ENCODE measurements at places on chromosomes 2 and 18.
A peak's percentile ranks its signal among the peaks of the same experiment; 100 is the strongest.

GRCh38 chr2:233228376-233228775, 23.1 kb upstream of the ATG16L1 start:
- no peak for DNase-seq

GRCh38 chr2:33437297-33437696, 39.2 kb upstream of the RASGRP3 start:
- DNase-seq, result no peak

- DNase-seq, result peak; percentile 22
Observed at GRCh38 chr2:1606421-1607235, 137.7 kb downstream of the PXDN start.

- no peak for DNase-seq
Observed at GRCh38 chr18:39602131-39602530, 2036.5 kb upstream of the CELF4 start.

DNA sequence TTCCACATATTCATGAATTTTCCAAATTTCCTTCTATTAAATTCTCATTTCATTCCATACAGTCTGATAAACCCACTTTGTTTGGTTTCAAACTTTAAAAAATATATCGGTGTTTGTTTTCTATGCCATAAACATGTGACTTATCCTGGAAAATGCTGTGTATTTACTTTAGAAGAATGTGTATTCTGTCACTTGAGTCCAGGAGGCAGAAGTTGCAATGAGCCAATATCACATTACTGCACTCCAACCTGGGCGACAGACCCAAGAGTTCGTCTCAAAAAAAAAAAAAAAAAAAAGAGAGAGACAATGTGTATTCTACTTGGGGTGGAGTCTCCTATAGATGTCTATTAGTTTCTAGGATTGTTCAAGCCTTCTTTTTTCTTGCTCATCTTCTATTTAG, 31.8 kb downstream of the MBD5 start:
- DNase-seq, result no peak

DNA sequence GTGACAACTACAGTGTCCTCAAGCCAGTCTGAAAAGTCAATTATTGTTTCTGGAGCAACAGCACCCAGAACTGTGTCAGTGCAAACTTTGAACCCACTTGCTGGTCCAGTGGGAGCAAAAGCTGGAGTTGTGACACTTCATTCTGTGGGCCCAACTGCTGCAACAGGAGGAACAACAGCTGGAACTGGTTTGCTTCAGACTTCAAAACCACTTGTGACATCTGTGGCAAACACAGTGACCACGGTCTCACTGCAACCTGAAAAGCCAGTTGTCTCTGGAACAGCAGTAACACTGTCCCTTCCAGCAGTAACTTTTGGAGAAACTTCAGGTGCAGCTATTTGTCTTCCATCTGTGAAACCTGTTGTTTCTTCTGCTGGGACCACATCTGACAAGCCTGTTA, 59.8 kb downstream of the TAF4B start:
- DNase-seq, result no peak

- no peak for DNase-seq
Observed at GRCh38 chr18:65081786-65082185, 669.0 kb upstream of the CDH7 start.

DNA sequence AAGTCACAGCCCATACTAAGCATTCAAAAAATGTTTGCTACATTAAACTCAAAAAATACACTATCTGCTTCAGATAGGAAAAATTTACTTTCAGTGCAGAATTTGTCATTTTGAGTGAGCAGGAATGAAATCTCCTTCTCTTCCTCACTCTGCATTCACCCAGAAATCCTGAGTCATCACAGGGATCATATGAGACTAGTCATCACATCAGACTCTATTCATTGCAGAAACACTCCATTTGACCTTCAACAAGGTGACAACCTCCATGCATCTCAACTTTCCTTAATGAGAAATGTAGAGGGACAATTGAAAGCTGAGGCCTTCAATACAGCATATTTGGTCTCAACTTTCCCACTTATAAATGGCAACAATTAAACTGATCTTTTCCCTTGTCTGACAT, 130.4 kb upstream of the CYP26B1 start:
- DNase-seq, result no peak

DNA sequence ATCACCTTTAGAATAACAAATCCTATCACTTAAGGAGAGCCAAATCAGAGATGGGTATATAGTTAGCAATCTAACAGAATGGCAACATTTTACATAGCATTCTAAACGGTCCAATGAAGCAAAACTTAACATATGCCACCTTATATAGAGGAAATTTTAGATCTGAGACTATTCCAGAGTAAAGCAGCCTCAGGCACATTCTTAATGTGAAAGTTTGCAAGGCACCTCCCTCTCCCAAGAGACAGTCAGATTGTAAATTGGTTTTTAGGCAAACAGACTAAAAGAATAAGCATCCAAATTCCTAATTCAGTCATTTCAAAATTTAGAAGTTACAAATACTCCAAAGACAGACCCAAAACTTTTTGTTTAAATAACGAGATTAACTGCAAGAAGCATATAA, 292.9 kb downstream of the STK39 start:
- no peak for DNase-seq

GRCh38 chr2:10008809-10009176, 34.6 kb upstream of the KLF11 start:
- DNase-seq, result no peak

GRCh38 chr2:121253674-121254240, 31.2 kb downstream of the TFCP2L1 start:
- DNase-seq, result no peak

GRCh38 chr2:30766666-30767065, 40.6 kb downstream of the CAPN13 start:
- DNase-seq, result no peak

DNA sequence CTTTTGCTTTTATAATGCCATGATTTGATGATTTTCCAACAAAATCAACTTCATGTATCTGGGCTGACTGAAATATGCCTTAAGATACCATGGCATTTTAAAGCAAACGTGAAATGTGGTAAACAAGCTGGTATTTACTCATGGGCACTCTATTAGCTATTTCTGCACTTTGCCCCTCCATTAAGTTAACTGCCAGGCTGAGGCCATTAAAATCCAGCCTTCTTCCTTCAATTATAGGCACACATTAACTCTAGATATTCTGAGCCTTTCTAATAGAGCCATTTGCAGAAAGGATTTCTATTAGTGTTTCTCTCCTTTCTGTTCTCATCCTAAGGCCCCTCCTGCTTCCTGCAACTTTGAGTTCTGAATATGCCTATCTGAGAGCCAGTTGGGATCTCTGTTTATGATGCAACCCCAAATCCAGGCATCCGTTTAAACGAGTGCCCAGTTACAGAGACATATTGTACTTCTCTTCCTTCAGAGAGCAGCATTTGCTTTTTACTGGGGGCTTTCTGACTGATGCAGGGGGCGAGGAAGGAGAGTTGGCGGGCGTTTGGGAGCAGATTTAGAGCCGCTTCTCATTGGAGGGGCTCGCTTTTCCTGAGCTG, 1.6 kb upstream of the KCNJ3 start:
- no peak for DNase-seq

DNA sequence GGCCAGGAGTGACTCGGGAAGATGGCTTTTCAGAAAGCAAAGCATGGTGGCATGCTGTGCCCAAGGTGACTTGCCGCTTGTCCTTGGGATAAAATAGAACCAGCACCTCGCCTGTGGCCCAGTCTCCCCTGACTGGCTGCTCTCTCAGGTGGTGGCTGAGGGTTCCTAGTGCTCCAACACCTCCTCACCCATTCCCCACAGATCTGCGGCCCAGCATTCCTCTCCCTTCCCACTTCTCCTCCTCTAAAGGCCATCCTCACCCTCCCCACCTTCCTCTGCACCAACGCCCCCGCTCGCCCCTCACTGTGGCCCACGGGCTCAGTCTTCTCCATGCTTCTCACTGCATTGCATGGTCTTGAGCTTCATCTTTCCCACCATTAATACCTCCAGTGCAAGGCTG, 132.4 kb downstream of the PXDN start:
- peak; percentile 13 for DNase-seq

DNA sequence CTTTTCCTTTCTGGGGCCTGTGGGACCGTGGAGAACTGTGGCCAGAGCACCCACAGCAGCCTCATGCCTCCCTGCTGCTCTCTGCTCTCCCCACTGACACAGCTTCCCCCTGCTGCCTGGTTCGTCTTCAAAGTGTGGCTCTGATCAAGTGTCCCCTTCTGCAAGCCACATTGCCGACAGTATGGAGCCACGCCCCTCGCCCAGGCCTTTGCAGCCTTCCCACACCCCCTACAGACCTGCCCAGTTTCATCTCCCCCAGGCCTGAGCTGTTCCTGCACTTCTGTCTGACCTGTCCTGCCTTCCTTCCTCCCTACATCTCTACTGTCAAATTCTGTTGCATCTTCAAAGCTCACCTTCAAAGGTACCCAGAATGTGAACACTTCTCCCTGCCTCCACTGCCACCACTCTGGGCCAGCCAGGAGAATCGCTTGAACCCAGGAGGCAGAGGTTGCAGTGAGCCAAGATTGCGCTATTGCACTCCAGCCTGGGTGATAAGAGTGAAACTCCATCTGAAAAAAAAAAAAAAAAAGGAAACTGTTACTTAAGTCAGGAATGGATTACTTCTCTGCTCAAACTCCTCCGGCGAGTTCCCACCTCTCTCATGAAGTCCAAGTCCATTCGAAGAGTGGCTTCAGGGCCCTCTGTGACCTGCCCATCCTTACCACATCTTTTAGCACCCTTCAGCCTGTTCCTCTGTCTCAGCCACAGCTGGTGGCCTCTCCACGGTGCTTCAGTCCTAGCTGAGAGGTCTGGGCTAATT, 29.0 kb upstream of the CATIP start:
- DNase-seq, result no peak

DNA sequence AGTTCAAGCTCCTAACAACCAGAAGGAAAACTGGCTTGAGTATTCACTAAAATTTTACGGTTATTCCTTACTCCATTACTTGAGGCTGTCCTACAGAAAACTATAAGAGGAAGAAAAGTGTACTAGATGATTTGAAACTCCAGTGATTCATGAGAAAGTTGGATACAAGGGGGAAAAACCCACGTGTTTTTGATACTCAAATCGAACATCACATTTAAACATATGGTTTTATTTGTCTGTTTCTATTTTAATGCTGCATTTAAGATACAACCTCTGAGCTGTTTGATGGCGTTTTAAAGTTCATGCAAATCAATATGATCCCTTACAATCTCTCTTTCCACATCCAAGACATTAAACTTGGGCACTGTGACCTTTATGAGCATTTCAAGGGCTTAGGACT, 125.1 kb upstream of the LMAN1 start:
- no peak for DNase-seq

DNA sequence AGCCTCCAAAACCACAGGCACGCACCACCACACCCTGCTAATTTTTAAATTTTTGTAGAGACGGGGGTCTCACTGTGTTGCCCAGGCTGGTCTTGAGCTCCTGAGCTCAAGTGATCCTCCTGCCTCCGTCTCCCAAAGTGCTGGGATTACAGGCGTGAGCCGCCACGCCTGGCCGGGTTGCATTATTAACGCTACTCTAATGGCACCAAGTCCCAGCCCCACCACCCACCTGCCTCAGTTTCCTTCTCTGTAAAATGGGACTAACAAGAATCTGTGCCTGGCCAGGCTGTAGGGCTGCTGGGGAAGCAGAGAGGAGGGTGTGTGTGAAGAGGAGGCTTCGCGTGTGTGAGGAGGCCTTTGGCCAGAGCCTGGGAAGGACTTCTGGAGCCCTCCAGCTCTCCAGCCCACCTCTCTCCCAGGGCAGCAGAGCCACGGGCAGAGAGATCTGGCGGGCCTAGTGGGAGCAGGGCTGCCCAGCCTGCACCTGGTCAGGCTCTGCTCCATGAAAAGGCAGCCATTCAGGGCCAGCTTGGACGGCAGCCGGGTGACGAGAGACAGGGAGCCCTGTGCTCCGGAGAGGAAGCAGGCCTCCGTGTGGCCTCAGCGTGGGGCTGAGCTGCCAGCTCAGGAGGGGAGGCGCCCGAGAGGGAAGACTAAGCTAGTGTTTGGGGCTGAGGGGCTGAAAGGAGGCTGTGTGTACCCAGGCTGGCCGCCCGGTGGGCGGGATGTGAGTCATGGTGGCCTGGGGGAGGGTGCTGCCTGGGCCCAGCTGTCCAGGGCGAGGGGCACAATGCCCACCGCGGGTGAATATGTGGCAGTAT, 7.4 kb upstream of the B3GNT7 start:
- peak; percentile 79 for DNase-seq

- DNase-seq, result no peak
Observed at GRCh38 chr2:44237221-44237620, 38.1 kb upstream of the SLC3A1 start.

- DNase-seq, result no peak
Observed at GRCh38 chr2:68387408-68388350, 22.6 kb downstream of the PLEK start.

GRCh38 chr18:46346213-46346612, 242.0 kb downstream of the HAUS1 start:
- DNase-seq, result no peak

DNA sequence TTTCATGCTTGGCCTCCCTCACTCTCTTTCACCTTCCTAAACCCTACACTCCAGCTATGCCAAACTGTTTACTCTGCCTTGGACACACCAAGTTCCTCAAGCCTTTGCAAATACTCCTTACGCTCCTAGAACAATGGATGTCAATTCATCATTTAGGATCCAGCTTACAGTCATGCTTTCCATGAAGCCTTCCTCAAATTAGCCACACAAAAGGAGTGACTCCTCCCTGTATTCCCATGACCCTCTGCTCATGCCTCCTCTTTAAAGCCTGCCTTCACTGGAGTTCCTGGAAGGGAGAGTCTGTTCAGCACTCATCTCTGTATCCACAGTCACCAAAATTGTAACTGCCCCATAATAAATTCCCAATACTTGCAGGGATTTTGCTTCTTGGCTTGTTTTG, 721 bp upstream of the EHD3 start:
- no peak for DNase-seq

DNA sequence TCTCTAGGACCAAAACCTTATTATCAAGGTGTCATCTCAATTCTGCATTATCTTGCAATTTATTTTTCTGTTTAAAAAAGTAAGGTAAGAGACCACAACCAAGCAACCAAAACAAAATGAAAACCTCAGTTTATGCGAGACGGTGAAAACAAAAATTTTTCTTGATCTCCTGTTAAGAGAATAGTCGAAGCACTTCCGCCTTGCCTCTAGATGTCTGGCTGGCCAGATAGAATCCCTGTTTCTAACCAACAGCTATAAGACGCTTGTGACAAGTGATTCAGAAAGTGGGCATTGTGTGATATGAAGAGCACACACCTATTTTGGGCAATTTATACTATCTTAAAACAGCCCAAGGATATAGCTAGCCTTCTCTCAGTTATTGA, 51.2 kb downstream of the MGAT5 start:
- DNase-seq, result no peak

- DNase-seq, result no peak
Observed at GRCh38 chr18:11880586-11881304, 27.4 kb downstream of the MPPE1 start.

DNA sequence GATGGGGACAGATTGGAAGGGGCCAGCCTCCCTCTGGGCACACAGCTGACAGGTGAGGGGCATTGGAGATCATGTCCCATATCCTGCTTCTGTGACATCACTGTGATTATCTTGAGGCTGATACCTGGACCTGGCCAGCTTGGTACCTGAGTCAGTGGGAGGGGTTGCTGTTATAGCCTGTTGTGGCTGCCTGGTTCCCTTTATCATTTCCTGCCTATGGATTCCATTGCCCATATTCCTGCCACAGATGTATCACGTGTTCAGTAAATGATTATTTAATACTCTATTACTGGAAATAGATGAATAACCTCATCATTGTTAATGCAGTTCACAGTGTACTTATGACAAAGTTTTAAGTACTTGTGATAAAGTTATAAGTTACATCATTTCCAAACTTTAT, 7.8 kb upstream of the SCYGR1 start:
- no peak for DNase-seq

GRCh38 chr2:64491426-64491825, 32.7 kb upstream of the AFTPH start:
- no peak for DNase-seq

Data from H7 (cell line).